ENCODE measurements at places on chromosomes 11 and 22.

GRCh38 chr22:39994566-39995392, at the start of gene FAM83F:
FAM83F (plus strand) TSS chr22:39994954; CDS start chr22:39995043, 89 bp downstream.
- peak; percentile 5 for DNase-seq

DNA sequence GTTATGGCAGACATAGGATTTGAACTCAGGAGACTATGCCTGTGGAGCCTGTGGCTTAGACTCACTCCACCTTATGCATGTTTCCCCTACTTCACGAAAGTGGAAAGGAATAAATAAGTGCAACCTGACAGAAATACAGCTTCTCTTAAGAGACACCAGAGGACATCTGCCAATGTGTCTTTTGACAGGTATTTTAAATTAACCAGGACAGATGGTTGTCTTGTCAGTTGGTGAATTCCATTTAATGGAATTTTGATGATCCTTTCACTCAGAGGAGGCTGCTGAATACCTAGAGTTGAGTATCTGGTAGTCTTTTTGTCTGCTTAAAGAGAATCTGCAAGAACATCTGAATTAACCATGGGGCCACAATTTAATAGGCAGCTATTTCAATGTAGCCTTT, 46.1 kb downstream of the NELL1 start:
- no peak for DNase-seq

- no peak for DNase-seq
Observed at GRCh38 chr22:37187891-37188761, at the start of gene C1QTNF6. C1QTNF6 (minus strand) TSS chr22:37188247; CDS start chr22:37188213, 34 bp downstream.

DNA sequence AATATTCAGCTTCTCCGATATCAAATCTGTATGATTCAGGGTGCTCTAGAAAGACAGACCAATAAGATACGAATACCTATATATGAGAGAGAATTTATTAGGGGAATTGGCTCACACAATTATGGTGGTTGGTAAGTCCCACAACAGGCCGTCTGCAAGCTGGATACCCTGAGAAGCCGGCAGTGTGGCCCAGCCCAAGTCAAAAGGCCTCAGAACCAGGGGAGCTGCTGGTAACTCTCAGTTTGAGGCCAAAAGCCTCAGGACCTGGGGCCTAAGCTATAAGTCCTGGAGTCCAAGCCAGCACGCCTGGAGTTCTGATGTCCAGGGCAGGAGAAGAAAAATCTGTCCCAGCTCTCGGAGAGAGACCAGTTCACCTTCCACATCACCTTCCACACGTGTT, 318.7 kb downstream of the BRD1 start:
- no peak for DNase-seq

DNA sequence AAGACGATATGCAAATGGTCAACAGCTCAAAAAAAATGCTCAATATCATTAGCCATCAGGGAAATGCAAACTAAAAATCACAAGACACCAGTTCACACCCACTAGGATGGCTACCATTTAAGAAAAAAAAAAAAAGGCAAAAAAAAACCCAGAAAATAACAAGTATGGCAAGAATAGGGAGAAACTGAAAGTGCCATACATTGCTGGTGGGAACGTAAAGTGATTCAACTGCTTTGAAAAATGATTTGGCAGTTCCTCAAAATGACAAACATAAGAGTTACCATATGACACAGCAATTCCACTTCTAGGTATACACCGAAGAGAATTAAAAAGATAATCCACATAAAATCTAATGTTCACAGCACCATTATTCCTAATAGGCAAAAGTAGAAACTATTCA, 47.5 kb downstream of the PICALM start:
- no peak for DNase-seq

- no peak for DNase-seq
Observed at GRCh38 chr11:83119216-83119615, 37.7 kb upstream of the PCF11 start.

DNA sequence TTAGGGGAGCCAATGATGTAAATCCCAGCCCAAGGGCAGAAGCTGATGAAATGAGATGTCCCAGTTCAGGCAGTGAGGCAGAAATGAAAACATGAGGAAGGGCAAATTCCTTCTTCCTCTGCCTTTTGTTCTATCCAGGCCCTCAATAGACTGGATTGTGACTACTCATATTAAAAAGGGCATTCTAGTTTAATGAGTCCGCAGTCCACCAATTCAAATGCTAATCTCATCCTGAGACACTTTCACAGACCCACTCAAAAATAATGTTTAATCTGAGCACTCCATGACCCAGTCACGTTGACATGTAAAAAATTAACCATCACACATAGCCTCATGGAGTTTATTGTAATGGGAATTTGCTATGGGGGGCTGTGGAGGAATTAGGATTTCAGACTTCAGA, 717.9 kb downstream of the OPCML start:
- no peak for DNase-seq

- DNase-seq, result no peak
Observed at GRCh38 chr11:359181-359714, 10.1 kb upstream of the B4GALNT4 start.

GRCh38 chr11:114061681-114062049, 2.2 kb downstream of the ZBTB16 start:
- DNase-seq, result no peak

- DNase-seq, result no peak
Observed at GRCh38 chr11:130278745-130279144, 36.0 kb downstream of the ZBTB44 start.

GRCh38 chr11:102111787-102112508, 1.7 kb downstream of the YAP1 start:
- DNase-seq, result no peak
